ENCODE measurements at places on chromosomes 3 and 15.
A peak's percentile ranks its signal among the peaks of the same experiment; 100 is the strongest.

DNA sequence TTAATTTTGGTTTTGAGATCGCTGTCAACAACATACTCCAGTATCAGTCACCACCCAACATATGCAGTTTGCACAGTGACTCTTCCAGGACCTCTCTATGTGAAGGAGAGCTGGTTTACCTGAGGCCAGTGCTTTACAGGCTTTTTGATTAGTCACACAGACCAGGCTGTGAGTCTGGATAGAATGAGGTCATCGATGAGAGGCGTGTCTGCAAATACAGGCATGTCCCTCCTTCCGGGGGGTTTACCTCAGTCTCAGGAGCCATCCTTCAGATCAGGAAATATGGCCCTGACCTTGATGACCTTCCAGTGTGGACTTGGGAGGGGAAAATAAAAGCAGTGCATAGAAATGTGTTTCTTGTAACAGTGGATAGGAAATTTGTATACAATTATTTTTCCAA lies 46.9 kb downstream of the KBTBD12 start:
- DNase-seq: no peak

DNA sequence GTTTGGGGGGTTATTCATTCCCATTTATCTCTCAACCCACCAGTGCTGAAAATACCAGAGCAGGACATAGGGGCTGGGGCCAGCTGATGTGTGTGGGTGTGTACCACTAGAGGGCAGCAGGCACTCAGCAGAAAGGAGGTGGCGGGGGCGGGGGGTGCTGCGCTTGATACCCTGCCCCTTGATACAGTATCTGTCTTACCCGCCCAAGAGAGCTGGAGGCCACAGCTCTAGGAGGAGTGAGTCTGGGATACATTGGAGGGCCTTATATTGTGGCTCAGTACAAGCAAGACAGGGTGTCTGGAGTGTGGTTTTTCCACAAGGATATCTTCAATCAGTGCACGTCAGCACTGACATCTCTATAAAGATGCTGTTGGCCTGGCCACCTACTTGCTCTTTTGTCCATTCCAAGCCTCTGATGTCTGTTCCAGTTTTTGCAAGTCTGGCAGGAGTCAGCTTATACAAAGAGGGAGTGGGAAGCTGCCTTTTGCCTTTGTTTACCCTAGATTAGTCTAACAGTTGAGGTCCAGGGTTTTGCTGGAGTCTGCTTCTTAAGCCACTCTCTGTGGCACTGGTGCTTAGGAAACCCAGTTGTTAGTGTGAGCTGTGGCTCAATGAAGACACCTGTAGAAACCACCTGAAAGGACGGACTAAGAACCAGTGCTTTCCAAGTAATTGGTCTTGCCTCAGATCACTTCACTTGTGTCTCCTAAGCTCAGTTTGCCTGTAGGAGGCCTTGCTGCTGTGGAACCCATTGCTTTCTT lies 1.5 kb upstream of the RBM15B start:
- DNase-seq: peak; percentile 73

- DNase-seq: no peak
Observed at GRCh38 chr15:54659646-54660045, 537.1 kb downstream of the RSL24D1 start.

DNA sequence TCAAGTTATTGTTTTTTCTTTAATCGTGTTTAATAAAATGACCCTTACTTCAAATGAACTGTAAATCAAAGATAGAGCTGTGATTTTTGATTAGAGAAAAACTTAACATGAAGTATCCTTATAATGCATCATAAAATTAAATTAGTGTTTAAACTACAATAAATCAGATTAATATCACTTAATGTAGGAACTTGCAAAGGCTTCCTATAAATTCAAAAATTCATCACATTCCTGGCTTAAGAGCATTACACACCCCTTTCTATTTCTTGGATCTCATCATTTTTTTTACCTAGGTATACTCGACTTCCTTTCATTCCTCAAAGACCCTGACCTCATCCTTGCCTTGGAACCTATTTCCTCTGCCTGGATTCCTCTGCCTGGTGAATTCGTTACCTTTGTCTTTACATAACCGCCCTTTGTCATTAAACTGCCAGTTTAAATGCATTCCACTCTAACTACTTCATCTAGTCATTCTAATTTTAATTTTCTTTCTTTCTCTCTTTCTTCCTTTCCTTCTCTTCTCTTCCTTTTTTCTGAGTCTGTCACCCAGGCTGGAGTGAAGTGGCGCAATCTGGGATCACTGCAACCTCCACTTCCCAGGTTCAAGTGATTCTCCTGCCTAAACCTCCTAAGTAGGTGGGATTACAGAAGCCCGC lies 1244.5 kb downstream of the OTOL1 start:
- DNase-seq: peak; percentile 29

DNA sequence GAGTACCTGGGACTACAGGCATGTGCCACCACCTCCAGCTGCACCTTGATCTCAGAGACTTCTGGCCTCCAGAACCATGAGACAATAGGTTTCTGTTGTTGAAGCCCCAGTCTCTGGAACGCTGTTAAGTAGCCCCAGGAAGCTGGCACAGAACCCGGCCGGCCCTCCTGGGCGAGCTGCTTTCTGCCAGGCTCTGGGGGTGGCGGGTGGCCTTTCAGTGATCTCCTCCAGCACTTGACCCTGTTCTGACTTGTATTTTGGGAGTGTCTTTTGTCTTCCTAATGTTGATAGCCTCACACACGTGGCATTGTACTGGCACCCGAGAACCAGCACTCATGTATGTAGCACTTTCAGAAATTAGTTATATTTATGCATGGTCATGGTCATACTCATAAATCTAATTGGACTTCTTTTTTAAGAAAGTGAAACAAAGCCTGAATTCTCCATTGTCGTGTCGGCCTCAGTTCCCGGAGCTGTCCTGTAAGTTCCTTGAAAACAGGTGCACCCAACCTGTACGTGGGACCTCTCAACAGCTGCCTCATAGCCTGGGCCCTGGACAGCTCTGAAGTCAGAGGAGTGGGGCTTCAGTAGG lies 74.0 kb downstream of the TFRC start:
- no peak for DNase-seq

GRCh38 chr3:40847551-40847992 lies 322.8 kb downstream of the ZNF621 start:
- peak; percentile 68 for DNase-seq

- no peak for DNase-seq
Observed at GRCh38 chr15:95170561-95171380, 939.4 kb downstream of the MCTP2 start.

- no peak for DNase-seq
Observed at GRCh38 chr15:67216859-67217258, 37.6 kb downstream of the AAGAB start.

DNA sequence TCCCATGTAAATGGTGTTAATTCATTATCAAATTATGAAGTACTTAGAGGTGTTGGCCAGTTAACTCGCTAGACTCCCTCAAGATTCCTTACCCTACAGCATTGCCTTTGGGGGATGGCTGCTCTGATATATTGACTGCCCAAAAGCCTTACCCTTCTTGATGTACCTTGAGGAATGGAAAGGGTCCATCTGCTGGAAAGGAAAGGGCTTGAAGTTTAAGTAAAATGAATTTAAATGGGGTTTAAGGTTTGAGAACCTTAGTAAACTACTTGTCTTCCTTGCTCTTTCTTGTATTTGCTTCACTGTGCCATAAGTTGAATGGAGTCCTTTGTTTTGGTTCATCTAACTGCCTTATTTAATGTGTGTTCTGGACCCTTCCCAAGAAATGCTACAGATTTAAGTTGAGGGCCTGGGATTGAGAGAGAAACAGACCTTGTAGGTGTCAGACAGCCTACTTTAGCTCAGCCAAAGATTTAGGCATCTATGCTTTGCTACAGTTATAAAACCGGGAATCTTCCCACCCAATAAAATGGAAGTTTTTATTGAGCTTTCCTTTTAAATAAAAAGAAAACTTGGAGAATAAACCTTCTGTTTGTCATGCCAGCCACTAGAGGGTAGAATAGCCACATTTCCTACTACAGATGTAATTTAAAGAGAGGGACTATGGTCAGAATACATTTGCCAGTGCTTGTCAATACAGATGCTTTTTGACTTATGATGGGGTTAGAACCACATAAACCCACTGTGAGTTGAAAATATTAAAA lies 25.3 kb downstream of the CMSS1 start:
- no peak for DNase-seq

DNA sequence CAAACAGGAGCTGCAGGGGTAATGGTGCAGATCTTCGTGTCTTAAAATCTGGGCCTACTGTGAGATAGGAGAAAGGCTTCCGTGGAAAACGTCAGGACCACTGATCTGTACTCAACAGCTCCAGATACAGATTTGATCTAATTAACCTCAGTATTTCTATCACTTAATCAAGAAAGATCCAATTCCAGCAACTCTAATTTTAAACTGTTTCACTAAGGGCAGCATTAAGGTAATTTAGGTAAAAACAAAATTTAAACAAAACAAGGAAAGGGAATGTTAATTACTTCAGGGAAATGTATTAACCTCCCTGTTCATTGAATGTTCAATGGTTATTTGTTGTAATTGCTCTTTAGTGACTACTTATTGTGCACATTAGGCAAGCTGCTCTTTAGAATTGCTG lies 26.4 kb upstream of the TTC14 start:
- no peak for DNase-seq

- no peak for DNase-seq
Observed at GRCh38 chr3:56200251-56200650, 268.0 kb downstream of the ERC2 start.

DNA sequence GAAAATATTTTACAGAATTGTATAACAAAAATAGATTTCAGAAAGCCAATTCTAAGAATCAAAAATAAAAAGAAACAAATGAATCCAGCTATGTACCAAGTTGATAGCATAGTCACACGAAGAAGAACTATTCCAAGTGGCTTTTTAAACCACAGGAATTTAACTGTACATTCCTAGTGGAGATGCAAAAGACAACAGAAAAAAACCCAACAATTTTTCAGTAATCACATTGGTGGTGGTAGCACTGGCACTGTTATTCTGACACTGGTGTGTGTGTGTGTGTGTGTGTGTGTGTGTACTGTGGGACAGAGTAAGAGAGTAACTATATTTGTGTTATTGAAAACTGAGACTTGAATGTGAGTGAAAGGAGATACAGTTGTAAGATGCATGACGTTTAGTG lies 9.1 kb downstream of the BFSP2 start:
- DNase-seq: no peak

- no peak for DNase-seq
Observed at GRCh38 chr15:44028349-44028748, 166.7 kb downstream of the FRMD5 start.

Data from WTC11 (cell line).